HAP-1 (cell line): ENCODE measurements at places on chromosomes 2 and 18.

DNA sequence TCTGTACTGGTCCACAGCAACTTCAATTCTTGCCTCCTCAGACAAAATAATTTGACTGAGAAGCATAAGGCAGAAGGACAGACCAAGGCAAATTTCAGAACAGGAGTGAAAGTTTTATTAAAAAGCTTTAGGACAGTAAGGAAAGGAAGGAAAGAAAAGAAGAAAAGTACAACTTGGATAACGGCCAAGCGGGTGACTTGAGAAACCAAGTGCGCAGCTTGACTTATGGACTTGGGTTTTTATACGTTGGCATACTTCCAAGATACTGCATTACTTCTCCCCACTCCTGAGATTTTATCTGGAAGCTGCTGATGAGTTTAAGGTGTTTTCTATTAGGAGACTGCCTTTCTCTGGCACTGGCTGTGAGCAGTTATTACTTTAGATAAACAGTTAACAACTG, 64.7 kb downstream of the CCDC178 start:
- no peak for DNase-seq

DNA sequence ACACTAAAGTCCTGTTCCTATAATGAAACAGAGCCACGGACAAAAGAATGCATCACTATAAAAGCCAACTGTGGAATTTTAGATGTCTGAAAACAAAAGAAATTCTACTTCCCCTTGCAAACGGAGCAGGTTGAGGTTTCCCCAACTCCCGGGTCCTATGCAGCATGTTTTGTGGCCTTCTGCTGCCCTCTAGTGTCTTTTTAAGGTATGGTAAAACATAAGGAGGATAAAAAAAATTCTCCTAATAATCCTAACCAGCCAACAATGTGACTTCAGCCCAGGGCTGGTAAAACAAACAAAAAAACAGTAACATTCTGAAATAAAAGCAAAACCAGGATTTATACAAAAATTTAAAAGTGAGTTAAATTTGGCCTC, 539.5 kb downstream of the NRXN1 start:
- peak; percentile 71 for DNase-seq

GRCh38 chr2:71674158-71674851, 220.9 kb downstream of the DYSF start:
- DNase-seq = no peak

DNA sequence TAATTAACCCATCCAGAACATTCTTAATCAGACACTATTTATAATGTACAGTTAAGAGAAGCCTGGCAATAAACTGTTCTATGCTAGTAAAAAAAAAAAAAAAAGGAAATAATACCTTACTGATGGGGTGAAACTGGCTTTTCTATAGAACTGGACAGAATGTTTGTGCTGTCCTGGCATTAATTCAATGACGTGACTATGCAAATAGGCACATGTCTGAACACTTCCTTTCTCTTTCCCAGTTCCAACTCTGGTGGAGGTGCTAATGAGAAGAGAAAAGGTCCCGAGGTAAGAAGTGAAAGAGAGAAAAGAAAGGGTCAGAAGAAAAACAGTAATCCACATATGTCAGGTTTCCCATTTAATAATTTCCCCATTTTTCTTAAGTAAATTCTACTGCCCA, 508.4 kb downstream of the ZEB2 start:
- no peak for DNase-seq

- DNase-seq = no peak
Observed at GRCh38 chr2:677959-678550, 849 bp upstream of the TMEM18 start.

DNA sequence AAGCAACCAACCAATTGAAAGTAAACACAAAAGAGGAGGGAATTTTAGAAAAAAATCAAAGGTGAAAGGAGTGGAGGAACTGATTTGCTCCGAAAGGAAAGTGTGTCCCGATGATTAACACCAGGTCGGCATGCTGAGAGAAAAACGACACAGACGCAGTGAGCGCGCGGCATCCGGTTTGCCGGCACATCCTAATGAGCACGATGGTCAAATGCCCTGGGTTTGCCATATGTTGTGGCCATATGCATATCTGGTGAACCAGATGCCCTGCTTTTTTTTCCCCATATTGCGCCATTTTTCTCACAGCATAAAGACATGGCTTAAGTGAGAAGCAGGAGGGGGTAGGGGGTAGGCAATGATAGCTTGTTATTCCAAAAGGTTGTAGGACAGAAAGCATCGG, 626.7 kb downstream of the BCL11A start:
- DNase-seq = no peak

DNA sequence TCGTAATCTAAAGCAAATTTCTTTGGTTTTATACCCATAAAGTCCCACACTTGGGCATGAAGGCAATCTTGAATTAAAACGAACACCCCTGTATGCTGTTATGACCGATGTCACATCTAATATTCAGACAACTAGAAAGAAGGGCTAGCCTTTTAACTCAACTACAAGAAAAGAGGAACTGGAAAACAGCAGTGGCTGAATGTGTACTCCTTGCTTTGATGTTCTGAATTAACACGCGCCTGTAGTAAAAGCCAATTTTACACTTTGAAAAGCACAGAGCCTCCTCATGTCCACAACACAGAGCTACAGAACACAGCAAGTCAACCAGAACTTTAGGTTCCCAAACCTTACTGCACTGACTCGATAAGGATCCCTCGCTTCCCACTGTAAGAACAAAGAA, 147.6 kb downstream of the HDAC4 start:
- no peak for DNase-seq

DNA sequence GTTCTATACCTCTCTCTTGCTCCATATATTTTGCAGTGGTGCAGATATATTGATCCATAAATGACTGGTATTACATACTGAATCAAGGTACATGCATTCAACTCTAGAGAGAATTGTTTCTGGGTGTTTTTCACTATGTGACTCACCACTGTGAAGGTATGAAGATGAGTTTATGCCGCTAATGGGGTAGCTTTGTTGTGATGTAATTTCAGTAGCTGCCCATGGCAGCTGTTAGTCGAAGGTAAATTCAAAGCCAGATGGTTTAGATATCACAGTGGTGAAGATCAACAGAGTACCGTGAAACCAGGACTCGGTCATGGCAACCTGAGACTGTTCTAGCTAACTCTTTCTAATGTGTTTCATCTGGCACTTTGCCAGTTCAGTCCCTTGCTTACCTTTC, 50.4 kb downstream of the PKP4 start:
- no peak for DNase-seq
